ENCODE measurements at places on chromosomes 3 and 15.

DNA sequence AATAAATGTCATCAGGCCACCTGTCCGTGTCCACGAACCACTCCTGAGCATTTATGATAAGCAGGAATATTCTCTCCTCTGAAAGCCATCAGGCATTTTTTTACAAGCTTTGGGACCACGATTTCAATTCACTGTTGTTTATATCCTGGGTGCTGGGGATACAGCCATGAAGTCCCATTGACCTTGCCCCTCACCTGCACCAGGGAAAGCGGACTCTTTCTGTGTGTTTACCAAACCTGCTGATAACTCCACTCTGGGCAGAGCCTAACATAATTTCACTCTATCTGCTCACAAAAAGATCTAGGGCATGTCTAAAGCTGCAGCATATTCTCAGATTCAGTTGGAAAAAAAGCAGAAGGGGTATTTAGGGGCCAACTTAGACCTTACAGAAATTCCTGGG lies 4.8 kb downstream of the DNASE1L3 start:
- no peak for DNase-seq

GRCh38 chr15:73897441-73898261 lies 24.3 kb downstream of the TBC1D21 start:
- DNase-seq = no peak

DNA sequence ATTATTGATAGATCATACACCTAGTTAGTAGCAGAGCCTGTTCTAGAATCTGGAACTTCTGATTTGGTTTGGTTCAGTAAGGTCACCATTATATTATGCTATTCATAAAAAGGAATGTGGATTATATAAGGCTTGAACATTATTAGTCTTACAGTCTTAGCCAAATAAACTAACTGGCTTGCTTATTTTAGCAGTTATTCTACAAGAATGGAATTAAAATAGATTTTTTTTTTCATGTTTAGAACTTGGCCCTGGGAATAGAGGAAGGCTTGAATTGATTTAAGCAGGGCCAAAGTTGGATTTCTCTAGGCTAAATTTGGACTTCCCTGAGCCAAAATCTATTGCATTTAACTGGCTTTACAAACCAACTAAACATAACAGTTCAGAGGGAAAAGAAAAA lies 24.4 kb downstream of the DTWD1 start:
- no peak for DNase-seq

GRCh38 chr3:159852821-159853505 lies 135.7 kb upstream of the IL12A start:
- DNase-seq = no peak

DNA sequence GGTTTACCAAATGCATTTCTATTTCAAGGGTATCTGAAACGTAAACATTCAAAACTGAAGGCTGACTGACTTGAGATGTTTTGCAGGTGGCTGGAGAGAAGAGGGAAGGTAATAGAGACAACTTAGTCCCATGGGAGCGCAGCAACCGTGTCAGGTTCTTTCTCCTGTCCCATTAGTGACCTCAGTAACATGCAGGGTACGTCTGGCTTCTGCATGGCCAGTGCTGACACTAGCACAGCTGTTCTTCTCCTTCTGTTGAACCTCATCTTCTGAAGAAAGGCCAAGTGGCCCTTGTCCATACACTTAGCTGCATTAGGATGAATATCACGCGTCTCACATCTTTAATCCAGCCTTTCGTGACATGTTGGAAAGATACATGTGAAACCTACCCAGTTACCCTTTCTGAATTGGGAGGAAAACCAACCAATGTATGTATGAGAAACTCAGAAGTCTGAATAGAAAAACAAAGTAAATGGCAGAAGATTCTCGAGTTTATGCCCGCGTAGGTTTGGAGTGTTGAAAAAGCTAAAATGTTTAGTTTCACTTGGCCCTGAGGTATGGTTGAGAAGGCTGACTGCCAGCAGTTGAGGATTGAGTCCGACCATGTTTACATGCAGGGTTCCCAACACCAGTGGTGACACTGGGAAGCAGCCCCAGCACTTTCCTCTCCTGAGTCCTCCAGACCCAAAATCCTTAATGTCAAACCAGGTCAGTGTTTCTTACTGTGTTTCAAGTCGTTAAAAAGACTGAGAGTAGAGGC lies 10.3 kb downstream of the NCBP2 start:
- DNase-seq = no peak

All from Panc1 (cell line).